Globus pallidus (tissue), 1 donor: ENCODE measurements at places on chromosomes 16 and 17.

GRCh38 chr17:43915559-43915958 lies 8.2 kb upstream of the MPP2 start:
- no peak for DNase-seq

DNA sequence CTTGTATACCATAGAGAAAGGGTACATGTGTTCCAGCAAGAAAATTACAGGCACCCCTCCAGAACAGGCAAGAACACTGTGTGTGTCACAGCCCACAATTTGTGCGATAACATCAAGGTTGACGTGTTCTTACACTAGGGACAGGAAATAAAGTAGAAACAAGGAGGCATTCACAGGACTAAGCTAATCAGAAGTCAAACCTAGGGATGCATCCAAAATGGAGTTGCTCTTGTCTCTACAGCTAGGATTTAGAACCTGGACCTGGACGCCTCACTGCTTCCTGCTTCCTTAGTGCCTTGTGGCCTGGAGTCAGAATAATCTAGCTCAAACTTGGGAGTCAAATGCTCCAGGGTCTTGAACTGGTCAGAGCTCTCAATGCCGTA lies 41.3 kb downstream of the GINS3 start:
- no peak for DNase-seq

GRCh38 chr17:261635-262034 lies 80.2 kb upstream of the DOC2B start:
- no peak for DNase-seq

DNA sequence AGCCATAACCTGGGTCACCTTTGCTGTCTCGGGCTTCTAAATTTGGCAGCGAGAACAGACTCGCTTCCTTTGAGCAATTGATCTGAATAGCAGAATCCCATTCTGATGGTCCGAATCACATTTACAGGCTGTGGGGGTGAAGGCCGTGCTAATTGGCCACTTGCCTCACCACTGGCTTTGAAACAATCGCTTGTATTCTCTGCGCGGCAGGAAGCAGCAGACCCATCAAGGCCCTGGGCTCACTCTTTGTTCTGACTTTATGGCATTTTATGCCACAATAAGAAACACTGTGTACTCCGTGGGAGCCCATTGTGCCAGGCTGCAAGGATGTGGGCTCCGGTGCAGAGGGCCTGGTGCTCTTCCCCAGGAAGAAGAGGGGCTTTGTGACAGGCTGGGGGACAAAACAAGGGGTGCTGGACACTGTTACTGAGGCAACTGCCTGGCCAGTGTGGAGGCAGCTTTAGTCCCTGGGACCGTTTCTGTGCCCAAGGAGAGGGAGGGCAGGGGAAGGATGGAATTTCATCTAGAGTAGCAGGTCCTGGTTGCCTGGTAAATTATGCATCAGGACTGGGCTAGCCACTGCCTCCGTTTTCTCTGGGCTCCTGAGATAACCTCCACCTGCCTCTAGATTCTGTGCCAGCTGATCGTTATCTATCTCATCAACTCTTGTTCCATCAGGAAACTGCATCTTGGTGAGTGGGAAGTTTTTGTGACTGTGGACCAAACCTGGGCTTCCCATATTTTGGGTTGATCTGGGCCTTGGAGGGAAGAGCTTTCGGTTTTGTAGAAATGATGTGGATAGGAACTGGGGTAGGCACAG lies 78.5 kb downstream of the MRC2 start:
- DNase-seq: peak; percentile 92

DNA sequence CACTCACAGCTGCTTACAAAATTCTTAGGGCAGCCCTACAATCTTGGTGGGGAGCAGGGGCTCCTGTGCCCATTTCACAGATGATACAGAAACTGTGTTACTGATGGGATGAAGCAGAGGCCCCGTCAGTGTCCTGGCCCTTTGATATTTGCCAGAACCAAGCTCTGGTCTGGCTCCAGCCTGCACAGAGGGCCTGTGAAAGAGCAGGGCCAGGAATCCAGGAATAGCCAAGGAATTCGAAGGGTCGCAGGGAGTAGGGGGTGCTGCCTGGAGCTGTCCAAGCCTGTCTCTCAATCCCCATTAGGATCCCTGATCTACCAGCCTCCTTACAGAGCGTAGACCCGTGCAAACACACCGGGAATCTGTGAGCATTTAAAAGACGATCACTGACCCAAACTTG lies 86.3 kb upstream of the RCVRN start:
- no peak for DNase-seq

DNA sequence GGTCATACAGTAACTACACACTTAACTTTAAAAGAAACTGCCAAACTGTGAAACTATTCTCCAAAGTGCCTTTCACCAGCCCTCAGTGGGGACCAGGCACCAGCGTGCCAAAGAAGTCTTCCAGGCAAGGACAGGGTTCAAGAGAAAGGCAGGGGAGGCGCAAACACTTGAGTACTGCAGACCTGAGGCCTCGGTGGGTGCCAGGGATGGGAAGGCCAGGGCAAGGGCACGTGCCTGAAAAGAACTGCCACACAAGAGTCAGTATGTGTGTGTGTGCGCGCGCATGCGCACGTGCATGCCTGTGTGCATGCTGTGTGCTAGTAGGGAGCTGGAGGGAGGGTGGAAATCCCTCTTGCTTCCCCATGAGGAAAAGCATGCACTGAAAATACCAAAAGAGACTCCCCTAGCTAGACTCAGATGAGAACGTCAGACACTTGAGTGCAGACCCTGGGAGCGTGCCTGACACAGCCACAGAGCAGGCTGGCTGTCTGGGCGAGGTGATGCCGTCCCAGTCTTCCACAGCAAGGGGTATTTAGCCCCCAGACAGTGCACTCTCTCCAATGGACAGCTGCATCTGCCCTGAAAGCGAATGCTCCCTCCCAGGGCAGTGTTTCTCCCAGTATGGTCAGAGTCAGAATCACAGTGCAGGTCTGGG lies 40.1 kb upstream of the GSG1L start:
- DNase-seq: no peak

DNA sequence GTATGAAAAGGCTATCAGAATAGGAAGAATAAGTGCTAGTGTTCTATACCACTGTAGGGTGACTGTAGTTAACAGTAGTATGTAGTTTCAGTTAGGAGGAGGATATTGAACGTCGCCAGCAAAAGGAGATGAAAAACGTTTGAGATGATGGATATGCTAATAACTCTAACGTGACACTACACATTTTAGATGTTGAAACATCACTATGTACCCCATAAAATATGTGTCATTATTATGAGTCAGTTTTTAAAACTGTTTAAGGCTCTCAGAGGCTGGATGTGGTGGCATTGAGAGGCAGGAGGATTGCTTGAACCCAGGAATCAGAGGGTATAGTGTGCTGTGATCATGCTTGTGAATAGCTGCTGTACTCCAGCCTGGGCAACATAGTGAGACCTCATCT lies 31.8 kb downstream of the UBN1 start:
- no peak for DNase-seq

GRCh38 chr16:19472482-19472881 lies 49.4 kb downstream of the GDE1 start:
- DNase-seq: no peak

GRCh38 chr17:12395733-12396354 lies 269.8 kb upstream of the MYOCD start:
- DNase-seq: no peak

- DNase-seq: peak; percentile 24
These were observed 45.9 kb downstream of the SLC6A2 start for GRCh38 chr16:55701442-55702319.

GRCh38 chr16:75108792-75109731 lies 7.5 kb downstream of the LDHD start:
- peak; percentile 71 for DNase-seq

GRCh38 chr17:79840269-79840988 lies 1.2 kb upstream of the CBX4 start:
- no peak for DNase-seq

DNA sequence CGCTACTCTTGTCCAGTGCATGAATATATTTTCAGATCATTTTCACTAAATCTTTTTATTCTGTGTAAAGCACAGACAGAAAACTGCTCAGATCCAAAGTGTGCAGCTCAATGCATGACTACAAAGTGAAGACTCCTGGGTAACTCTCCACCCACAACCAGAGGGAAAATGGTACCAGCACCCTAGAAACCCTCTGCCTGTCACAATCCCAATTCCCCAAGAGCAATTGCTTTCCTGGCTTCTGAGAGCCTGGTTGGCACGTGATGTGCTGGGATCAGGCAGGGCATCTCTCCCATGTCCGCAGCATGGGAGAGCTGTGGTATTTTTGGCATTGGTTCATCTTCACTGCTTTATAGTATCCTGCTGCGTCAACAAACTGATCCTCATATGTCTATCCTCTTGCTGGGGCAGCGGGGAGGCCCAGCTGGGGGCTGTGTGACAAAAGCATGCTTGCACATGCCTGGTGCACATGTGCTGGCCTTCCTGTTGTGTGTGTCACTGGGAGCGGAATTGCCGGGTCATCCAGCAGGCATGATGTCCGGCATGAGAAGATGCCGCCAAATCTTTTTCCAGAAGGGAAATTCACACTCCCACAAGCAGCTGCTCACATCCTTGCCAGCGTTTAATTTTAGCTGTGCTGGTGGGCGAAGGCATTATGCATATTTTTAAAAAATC lies 278.9 kb upstream of the FOXF1 start:
- DNase-seq: no peak

- DNase-seq: no peak
These were observed 7.6 kb downstream of the ALOX15B start for GRCh38 chr17:8046306-8046928.

DNA sequence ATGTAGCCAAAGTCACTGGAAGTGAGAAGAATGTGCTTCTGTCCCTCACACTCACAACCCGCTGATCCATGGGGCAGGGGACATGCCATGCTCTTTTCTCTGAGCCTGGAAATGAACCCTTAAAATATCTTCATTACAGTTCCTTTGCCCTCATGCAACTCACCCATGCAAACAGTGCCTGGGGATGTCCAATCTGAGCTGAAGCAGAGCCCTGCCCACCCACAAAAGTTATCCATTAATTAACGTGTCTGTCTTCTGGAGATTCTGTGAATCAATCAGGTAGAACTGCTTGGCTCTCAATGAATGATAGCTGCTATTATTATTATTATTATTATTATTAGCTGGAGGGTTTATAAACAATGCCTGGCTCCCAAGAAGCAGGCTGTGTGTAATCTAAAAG lies 133.7 kb downstream of the USP31 start:
- DNase-seq: no peak

DNA sequence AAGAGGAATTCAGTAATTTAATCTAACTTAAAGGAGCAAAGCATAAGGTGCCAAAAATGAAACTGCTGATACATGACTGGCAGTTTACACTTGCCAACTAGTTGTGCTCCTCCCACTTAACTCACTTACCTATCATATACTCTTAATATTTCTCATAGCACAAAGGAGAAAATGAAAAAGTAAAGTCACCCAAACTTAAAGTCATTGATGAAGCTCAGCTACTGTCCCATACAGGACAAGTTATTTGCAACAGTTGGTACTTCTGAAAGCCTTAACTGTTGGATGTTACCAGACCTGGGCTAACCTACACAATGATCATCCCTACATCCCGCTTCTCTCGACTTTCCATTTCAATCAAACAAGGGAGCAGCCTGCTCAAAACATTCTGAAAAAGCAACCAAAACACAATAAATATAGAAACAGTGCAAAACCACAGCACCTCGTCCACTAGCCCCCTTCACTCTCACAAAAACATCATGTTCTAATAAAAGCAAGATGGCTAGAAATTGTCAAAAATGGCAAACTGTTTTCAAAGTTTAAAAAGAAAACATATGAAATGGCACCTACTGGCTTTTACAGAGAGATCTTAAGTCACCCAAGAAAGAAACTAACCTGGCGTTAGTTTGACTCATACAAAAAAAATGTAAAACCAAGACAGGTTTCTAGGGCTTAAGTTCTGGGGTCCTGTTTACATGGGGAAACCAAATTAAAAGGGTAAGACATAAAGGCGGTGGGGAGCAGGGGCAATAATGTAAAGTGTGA lies 868 bp downstream of the MED13 start:
- peak; percentile 24 for DNase-seq

DNA sequence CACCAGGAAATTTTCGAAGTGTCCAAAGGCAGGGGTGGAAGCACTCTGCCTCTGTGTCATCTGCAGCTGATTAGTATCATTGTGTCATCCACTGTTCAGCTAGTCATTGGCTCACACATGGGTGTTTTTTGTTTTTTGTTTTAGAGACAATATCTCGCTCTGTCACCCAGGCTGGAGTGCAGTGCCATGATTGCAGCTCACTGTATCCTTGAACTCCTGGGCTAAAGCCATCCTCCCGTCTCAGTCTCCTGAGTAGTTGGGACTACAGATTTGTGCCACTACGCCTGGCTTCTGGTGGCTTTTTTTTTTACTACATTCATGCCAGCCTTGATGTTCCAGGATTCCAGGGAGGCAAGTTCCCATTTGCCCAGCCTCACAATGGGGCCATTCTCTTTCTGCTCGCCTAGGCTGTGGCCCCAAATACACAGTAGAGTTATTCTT lies 32.5 kb upstream of the MYO18A start:
- peak; percentile 98 for DNase-seq

- no peak for DNase-seq
These were observed 2.1 kb upstream of the TM4SF5 start for GRCh38 chr17:4769628-4770027.

GRCh38 chr16:54414671-54415070 lies 128.1 kb upstream of the IRX3 start:
- no peak for DNase-seq

- DNase-seq: peak; percentile 80
These were observed 7.6 kb upstream of the NXPH3 start for GRCh38 chr17:49567871-49568694.

DNA sequence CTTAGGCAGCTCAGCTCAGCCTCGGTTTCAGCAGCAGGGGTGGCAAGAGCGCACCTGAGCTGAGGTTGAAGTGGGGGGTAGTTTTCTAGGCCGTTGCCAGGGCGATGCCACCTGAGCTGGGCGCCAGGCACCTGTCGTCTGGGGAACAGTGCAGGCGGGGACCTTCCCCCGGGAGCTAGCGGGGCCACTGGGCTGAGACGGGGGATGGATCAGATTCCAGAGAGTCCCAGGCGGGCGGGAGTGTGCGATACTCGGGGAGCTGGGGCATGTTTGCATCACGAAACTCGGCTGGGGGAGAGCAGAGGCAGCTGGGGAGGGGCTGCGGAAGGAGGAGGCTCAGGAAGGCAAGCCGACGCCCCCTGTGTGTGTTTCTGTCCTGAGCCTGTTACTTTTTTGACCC lies 477 bp upstream of the CLDN9 start:
- DNase-seq: no peak

DNA sequence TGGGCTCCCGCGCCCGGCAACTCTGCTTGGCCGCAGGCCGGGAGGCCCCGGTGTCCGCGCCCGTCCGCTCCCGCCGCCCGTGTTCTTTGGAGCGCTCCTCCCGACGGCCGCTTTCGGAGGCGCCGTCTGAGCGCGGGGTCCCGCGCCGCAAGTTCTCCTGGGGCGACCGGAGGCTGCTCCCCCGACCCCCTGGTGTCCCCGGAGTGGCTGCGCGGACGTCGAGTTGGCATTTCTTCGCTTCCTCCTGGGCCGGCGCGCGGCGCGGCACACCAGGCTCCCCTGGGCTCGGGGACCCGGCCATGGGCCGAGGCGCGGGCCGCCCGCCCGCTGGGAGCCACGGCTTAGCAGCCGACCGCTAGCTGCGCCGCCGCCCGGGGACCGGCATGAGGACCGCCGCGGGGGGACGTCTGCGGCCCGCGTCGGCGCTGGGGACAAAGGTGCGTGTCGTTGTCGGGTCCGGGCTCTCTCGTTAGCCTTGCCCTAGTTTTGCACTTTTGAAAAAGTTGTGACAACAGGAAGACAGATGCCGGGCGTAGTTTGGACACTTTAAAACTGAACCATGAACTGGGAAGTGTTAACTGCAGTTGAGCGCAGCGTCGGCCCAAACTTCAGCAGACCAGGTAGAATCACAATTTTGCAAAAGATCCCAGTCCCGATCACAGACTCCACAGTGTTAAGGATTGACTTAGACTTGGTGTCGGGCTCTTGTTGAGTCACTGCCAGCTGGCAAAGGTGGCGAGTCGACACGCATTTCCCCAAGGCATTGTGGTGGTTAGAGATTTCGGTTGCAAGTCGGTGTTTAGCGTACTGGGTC lies 700 bp downstream of the UBN1 start:
- DNase-seq: peak; percentile 12
